ENCODE measurements at places on chromosomes 5 and 9.

- no peak for DNase-seq
Observed at GRCh38 chr5:22471154-22471553, 382.0 kb downstream of the CDH12 start.

DNA sequence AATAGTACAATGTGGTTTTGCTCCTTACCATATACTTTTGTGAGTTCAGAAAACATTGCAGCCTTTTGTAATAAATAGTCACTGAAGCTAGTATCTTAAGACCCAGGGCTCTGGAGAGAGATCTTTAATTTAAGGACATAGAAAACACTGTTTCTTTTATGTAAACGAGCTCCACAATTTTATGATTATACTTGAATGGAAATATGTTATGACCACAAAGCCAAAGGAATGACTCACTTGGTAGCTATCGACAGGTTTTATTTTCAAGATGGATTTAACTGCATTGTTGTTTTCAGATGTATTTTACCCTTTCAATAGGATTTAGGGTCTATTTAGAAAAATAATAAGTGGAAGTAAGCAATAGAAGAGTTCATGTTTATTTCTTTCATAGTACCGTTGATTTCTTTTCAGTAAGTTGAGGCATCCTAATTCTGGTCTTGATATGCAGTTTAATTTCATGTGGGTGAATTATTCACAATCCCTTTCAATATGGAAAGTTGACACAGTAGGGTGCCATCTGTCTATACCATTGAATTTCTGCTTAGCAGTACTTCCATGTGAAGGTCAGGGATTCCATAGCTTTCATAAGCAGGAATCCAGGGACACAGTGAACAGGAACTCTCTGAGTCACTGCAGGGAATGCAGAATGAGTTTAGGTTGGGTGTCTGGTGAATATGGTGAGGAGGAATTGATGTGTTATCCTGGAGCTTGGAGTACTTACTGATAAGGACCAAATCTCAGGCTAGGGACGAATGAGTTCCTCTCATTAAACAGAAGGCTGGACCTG, 157.6 kb downstream of the CD180 start:
- DNase-seq = no peak

DNA sequence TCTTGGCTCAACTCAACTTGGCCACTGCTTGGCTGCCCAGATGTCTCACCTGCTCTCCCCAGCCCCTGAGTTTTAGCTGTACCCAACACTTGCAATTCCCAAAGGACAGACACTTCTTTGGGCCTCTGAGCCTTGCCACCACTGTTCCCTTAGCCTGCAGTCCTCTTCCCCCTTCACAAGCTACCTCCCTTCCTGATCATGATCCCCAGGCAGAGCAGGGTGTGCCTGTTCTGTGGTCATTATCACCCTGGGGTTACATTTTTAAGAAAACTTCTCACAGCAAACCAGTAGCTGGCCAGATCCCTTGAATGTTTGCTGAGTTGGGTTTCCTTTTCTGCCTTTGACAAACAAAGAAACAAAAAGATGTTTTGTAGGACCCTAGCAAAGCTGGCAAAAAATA, 87.5 kb upstream of the PRRC1 start:
- no peak for DNase-seq

GRCh38 chr9:115296831-115297565, 179.0 kb upstream of the TNC start:
- no peak for DNase-seq

GRCh38 chr9:96875461-96876142, 21.3 kb upstream of the ZNF782 start:
- DNase-seq = peak; percentile 53

GRCh38 chr5:138664276-138664943, 88.8 kb upstream of the CTNNA1 start:
- DNase-seq = no peak

GRCh38 chr5:4216142-4216541, 620.5 kb downstream of the IRX1 start:
- DNase-seq = no peak

DNA sequence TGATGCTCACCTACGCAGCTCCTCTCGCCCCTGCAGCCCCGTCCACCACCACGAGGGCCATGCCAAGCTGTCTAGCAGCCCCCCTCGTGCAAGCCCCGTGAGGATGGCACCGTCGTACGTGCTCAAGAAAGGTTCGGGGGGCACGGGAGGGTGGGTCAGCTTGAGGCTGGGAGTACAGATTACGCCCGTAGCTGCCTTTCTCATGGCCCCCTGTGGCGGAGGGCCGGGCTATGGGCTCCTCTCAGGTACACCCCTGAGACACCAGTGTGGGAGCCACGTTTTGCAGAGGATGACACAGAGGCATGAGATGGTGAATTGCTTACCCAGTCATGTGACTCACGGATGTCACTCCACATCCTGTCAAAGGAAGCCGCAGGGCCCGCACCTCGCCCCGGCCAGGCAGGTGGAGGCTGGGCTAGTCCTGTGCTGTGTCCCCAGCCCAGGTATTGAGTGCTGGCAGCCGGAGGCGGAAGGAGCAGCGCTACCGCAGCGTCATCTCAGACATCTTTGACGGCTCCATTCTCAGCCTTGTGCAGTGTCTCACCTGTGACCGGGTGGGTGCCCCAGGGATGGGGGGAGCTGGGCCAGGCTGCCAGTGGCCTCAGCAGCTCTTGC, 33.7 kb downstream of the USP20 start:
- peak; percentile 94 for DNase-seq

DNA sequence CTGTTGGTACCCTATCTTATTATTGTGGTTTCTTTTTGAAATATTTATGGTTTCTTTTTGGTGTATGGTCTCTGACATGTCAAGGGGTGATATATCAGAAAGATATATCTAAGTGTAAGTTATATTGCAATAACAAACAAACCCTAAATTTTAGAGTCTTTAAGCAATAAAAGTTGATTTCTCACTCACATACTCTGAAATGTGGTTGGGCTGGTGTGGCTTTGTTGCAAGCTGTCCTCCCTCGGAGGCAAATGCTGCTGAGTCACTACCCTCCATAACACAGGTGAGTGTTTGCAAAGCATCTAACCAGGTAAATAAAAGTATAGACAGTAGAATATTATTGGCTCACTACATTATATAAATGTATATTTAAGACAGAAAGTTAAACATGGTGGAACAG, 253.2 kb downstream of the CDH18 start:
- DNase-seq = no peak

GRCh38 chr5:2105141-2105540, 222.4 kb upstream of the IRX4 start:
- DNase-seq = peak; percentile 1

- no peak for DNase-seq
Observed at GRCh38 chr5:176965633-176966032, 40.9 kb downstream of the UIMC1 start.

DNA sequence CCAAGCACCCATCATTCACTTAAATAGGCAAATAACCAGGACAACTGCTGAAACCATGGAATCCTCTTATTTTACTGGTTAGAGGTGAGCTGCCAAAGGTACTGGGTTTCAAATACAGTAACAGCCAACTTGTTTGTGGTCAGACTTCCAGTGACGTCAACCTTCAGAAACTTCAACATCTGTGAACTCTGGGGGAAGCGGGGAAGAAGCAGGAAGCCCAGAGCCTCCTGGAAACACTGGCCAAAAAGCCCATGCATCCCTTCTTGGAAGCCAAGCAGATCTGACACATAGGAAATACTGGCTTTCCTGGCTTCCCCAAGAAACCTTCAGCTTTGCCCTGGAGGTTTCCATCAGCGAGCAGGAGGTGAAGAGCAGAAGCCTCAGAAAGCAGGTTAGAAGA, 4.9 kb upstream of the FRRS1L start:
- no peak for DNase-seq

- no peak for DNase-seq
Observed at GRCh38 chr5:81134066-81134465, 99.1 kb upstream of the CKMT2 start.

- DNase-seq = peak; percentile 13
Observed at GRCh38 chr9:93304574-93305496, 120.9 kb downstream of the WNK2 start.

GRCh38 chr9:99820685-99821395, 845 bp upstream of the NR4A3 start:
- peak; percentile 64 for DNase-seq

GRCh38 chr5:4720831-4721230, 419.3 kb upstream of the ADAMTS16 start:
- no peak for DNase-seq

- peak; percentile 4 for DNase-seq
Observed at GRCh38 chr5:161546470-161547301, at the start of gene GABRB2. TSS of gene GABRB2 (minus strand) at chr5:161546725. CDS start at chr5:161546643, 82 bp downstream.

- DNase-seq = no peak
Observed at GRCh38 chr5:465591-466403, 22.8 kb downstream of the EXOC3 start.

DNA sequence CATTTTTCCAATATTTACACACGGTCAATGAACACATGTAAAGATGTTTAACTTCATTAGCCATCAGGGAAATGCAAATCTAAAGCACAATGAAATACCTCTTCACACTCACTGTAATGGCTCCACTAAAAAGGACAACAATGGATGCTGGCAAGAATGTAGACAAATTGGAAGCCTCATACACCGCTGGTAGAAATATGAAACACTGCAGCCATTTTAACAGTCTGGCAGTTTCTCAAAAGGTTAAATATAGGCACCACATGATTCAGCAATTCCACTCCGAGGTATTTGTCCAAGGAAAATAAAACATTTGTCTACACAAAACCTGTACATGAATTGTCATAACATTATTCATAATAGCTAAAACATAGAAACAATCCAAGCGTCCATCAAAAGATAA, 20.0 kb downstream of the RNF145 start:
- DNase-seq = no peak

GRCh38 chr9:92247296-92247695, 46.2 kb downstream of the IARS1 start:
- DNase-seq = no peak

GRCh38 chr5:93894601-93895354, 153.4 kb upstream of the POU5F2 start:
- no peak for DNase-seq

DNA sequence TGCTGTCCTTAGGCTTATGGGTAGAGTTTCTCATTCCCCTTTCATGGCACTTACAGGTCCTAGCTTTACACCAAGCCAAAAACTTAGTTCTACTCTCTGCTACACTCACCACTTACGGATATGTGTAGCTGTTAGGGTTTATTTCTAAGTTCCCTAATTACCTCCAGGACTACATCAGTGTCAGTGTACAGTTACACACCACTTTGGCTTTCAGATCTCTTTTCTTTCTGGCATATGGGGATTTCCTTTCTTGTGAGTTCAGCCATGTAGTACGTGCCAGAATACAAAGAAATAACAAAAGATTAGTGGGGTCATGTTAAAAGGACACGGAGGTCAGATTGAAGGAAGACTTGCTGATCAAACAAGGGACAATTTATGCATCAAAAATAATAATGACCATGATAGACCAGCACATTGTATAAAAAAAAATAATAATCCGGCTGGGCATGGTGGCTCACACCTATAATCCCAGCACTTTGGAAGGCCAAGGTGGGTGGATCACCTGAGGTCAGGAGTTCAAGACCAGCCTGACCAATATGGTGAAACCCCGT, 41.8 kb downstream of the LYRM7 start:
- peak; percentile 14 for DNase-seq

DNA sequence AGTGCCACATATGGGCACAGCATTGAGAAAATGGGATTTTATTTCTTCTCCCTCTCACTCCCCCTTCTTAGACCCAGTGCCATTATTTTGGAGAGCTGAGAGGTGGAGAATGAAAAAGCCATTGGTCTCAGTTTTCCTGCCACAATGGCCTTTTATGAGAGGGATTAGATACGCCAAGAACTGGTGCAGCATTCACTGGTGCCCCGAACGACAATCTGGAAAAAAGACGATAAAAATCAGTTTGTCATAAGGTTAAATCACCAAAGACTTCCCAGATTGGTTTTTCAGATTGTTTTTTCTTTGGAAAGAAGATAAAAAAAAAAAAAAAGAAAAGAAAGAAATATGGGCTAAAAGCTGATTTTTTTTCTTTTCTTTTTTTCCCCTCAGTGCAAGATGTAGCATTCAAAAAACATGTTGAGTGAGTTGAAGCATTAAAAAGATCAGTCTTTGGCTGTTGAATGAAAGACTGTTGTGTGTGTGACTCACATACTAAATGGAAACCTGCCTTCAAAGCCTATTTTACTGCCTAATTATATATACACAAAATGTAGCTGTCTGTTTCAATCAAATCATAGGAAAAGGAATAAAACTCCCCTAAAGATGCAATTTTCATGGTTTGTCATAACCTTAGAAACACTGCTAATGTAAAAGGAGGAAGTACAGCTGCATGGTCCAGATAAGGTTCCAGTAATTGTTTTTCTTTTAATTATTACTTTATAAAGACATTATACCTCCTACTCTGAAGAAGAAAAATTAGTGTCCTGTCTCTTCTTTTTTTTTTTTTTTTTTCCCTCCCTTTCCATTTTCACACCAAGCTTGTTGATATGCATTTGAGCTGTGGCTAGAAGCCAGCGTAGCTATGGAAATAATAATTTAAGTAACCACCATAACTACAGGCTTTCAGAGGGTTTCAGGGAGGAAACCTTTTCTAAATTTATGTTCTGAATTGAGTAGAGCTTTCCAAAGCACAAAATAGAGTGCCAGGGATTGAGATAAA, 27.2 kb upstream of the ZNF608 start:
- no peak for DNase-seq

- DNase-seq = no peak
Observed at GRCh38 chr5:159451197-159452052, 121.1 kb upstream of the IL12B start.

- DNase-seq = no peak
Observed at GRCh38 chr5:142976861-142977260, 206.7 kb downstream of the ARHGAP26 start.

GRCh38 chr9:87795178-87795577, 69.3 kb downstream of the CTSL start:
- no peak for DNase-seq

DNA sequence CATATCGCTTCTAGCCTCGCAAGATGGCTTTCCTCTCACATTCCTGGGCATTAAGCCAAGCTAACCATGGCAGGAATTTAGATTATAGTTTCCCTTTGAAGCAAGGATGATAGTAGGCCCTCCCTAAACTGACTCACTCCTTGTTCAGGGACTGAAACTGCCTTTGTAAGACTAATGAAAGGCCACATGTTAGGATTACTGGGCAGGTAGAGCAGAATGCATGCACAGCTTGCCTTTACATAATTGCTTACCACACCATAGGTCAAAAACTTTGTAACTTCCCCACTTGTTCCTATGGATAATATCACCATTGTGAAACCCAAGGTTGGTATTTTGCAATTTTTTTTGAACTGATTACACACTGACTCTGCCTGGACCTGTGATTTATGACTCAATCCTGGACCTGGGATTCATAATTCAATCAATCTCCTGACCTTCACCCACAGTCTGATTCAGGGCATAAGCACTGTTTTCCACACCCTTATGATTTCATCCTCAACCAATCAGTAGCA, 41.0 kb upstream of the PRDM9 start:
- no peak for DNase-seq

- DNase-seq = no peak
Observed at GRCh38 chr5:53260446-53260845, 150.9 kb upstream of the MOCS2 start.

DNA sequence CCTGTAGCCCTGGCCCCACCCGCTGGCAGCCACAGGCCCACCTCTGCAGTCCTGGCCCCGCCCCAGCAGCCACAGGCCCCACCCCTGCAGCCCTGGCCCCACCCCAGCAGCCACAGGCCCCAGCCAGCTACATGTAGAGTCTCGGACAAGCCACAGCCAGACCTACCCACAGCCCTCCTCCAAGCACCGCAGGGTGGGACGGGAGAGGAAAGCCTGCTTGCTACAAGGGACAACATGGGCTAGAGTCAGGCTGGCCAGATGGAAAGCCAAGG, 49.5 kb upstream of the SARDH start:
- no peak for DNase-seq

- DNase-seq = no peak
Observed at GRCh38 chr5:22693121-22693520, 160.0 kb downstream of the CDH12 start.

GRCh38 chr9:129334105-129334935, 156.3 kb upstream of the IER5L start:
- DNase-seq = no peak

Measured in CD4-positive, alpha-beta T cell treated with Interleukin-21 for 1 hour (primary cell).